ENCODE measurements at places on chromosomes 5 and 9.

DNA sequence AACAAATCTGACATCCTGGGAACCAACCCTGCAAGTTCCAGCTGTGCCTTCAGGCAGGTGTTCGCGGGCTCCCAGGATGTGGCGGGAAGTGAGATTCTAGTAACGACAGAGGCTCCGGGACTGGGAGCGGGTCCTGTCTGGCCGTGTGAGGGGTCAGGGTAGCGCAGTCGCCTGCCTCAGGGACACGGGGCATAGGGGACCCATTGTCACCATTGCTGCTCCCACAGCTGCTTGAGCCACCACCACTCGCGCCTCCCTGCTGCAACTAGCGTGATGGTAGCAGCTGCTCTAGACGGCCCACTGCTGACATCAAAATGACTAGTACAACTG lies 468.5 kb downstream of the CDH9 start:
- no peak for DNase-seq

GRCh38 chr5:56962286-56962685 lies 10.4 kb upstream of the MIER3 start:
- DNase-seq: no peak

- no peak for DNase-seq
These were observed 50.1 kb upstream of the ZNF608 start for GRCh38 chr5:124796495-124796894.

DNA sequence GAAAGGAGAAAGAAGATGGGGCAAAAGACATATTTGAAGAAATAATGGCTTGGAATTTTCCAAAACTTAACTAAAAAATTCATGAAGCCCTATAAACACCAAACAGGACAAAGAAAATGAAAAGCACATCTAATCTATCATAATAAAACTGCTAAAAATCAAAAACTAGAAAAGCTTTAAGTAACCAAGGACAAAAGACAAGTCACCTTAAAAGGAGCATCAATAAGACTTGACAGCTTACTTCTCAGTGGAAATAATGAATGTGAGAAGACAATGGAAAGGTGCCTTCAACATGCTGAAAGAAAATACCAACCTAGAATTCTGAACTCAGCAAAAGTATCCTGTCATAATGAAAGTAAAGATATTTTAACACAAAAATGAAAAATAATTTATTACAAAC lies 27.0 kb downstream of the GTF3C4 start:
- no peak for DNase-seq

DNA sequence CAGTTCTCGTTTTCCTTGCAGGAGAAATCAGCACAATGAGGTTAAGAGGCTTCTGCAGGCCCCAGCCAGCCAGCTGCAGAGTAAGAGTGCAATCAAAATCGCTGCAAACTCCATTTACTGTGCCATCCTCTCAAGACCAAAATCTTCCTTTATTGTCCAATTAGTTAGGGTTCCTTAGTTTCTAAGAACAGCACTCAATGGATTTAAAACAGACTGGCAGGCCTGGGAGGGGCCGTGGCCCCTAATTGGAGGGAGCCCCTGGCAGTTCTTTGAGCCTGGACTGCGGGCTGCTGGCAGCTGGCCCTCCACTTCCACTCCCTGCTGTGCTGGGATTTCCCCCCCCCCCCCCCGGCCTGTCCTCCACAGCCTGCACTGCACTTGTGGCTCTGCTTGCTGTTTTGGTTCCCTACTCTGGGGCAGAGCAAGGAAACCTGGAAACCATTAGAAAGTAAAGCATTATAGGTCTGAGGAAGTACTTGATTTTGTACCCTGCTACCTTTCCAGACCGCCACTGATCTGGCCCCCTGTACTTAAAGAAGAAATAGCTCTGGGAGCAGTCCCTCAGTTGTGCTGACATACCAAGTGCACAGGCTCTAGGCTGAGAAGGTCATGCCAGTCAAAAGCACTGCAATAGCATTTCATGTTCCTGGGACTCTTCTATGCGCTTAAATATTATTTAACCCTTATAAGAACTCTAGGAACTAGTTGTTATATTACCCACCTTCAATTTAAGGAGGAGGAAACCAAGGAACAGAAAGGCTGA lies 129.0 kb downstream of the APBA1 start:
- no peak for DNase-seq

DNA sequence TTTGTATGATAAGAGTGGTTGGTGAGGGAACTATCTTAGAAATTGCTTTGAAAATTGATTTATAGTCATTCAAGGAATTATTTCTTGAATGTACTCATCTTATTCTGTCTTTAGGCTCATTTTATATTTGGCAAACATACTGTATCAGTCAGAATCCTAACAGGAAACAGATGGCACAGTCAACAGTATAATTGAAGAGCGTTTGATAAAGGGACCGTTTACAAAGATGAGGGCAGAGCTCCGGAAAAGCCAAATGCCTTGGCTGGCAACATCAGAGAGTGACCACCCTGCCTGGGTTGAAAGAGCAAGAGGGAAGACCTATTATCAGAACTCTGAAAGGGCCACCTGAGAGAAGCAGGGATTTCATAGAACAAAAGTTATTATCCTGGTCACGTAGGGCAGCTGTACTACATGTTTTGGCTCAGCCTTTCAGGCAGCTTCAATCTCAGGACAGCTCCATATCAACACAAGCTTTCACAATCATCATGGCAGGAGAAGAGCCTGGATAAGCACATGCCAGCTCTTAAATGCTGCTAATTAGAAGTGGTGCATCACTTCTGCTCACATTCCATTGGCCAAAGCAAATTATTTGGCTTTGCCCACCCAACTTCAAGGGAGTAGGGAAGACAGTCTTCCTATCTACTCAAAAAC lies 47.2 kb upstream of the ARL15 start:
- no peak for DNase-seq

GRCh38 chr5:98193921-98194760 lies 579.3 kb upstream of the RGMB start:
- no peak for DNase-seq

DNA sequence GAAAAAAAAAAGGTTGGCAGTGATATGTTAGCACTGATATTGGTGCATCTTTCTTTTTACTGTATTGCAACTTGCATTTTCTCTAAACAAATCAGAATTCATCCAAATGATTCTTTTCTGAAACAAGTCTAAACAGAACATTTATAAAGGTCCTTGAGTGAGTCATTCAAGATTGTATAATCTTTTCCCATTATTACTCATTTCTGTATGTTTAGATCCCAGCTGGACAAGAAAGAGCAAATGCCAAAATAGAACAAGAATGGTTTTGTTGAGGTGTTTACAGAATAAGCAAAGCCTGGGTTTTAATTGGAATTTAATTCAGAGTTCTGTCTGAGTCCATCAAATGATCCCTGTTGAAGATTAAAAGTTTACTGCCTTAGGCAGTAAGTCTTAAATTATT lies 112.3 kb downstream of the VCAN start:
- DNase-seq: no peak

- no peak for DNase-seq
These were observed 215.2 kb downstream of the CRB2 start for GRCh38 chr9:123571240-123571639.

DNA sequence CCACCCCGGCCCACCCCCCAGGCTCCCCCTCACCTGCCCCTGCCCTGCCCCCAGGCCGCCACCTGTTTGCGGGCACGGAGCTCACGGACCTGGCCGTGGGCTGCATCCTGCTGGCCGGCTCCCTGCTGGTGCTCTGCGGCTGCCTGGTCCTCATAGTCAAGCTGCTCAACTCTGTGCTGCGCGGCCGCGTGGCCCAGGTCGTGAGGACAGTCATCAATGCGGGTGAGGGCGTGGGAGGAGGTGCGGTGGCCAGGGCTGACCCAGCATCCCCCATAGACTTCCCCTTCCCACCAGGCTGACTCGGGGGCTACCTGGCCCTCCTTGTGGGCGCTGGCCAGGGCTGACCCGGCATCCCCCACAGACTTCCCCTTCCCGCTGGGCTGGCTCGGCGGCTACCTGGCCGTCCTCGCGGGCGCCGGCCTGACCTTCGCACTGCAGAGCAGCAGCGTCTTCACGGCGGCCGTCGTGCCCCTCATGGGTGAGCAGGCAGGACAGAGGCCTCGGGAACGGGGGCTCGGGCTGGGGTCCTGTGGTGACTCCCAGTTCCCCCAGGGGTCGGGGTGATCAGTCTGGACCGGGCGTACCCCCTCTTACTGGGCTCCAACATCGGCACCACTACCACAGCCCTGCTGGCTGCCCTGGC lies 3.5 kb downstream of the SLC34A3 start:
- no peak for DNase-seq

DNA sequence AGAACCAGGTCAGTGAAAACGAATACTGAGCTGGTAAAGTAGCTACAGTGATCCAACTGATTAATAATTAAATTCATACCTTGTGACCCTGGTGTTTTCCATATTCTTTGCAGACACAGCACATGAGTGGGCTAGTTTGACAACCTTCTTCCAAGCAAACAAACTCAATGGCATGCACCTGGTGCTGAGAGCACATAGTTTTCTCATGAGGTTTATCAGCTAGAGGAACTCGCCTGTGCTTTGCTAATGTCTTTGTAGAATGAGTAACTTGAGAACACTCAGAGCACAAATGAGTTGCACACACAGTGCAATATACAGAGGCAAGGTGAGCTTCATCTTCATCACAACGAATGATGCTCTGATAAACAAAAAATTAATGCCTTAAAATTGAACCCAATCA lies 12.6 kb downstream of the TRIM23 start:
- no peak for DNase-seq

DNA sequence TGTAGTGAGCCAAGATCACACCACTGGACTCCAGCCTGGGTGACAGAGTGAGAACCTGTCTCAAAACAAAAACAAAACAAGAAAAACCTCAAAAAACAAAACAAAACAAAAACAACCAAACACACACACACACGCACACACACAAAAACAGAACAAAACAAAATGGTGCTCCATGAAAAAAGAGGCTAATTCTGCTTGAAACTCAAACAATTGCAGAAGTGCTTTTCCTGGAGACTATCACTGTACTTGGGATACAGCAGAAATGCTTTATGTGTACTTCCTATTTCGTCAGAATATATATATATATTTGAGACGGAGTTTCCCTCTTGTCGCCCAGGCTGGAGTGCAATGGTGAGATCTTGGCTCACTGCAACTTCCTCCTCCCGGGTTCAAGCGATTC lies 49.9 kb upstream of the HSPA9 start:
- no peak for DNase-seq

DNA sequence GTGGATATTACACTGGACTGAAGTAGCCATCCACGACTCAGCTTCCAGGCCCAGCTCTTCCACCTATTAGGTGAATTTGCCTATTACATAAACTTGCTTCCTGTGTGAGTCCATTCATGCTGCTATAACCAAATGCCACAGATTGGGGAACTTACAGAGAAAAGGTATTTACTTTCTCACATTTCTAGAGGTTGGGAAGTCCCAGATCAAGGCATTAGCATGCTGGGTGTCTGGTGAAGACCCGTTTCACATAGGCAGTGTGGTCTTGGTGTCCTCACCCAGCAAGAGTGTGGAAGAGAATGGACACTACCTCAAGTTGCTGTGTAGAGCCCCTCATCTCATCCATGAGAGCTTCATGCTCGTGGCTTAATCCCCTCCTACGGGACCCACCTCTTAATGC lies 282.6 kb downstream of the IRX1 start:
- no peak for DNase-seq

GRCh38 chr9:81989700-81990099 lies 1.1 kb downstream of the SPATA31D1 start:
- no peak for DNase-seq
